ENCODE measurements at places on chromosomes 16 and 17.

- no peak for DNase-seq
Observed at GRCh38 chr17:49738456-49739163, 25.3 kb downstream of the FAM117A start.

DNA sequence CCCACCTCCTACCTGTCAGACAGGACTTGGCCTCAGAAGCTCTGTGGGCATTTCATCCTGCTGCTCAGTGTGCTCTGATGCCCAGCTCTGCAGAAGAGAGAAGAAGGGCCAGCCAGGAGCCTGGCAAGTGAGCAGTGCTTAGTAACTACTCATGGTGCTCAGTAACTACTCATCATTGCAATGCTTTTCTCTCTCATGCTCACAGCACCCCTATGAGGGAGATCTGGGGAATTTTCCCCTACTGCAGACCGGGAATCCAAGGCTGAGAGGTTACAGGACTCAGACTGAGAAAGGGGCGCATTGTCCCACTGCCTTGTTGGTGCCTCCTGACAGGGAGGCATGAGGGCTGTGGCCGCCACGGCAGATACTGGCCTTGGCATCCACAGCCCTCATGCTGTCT lies 261.1 kb downstream of the C16orf95 start:
- DNase-seq, result no peak

GRCh38 chr16:51163366-51163765 lies 12.3 kb upstream of the SALL1 start:
- no peak for DNase-seq

DNA sequence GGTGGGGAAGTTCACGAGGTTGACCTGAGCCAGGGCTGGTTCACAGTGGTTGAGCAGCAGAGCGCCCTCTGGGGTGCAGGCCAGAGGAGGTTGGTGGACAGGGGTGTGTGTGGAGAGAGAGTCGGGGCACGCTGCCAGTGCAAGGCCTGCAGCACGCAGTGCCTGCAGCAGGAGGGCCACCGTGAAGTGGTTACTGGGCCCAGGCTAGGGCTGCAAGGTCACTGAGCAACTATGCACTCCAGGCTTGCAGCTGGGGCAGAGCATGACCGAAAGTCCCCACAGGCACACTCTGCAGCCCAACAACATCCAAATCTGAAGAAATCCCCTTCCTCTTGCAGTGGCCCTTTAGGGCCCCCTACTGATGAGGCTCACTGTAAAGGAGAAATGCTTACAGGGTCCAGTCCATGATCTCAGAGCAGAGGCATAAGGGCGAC lies 89.1 kb upstream of the NOL11 start:
- DNase-seq, result no peak

DNA sequence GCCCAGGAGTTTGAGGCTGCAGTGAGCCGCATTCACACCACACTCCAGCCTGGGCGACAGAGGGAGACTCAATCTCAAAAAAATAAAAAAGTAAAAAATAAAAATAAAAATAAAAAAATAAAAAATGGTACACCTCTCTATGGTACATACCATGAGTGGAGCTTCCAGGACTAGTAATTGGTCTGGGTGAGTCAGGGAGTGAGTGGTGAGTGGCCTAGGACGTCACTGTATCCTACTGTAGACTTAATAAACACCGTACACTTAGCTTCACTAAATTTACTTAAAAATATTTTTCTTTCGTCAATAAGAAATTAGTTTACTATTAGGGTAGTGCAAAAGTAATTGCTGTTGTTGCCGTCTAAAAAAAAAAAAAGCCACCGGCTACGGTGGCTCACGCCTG lies 9.0 kb downstream of the CDH5 start:
- no peak for DNase-seq

All from glomerular endothelial cell (primary cell).